Stimulated activated CD8-positive, alpha-beta memory T cell treated with anti-CD3 and anti-CD28 coated beads, Interleukin-2, amount 100 ng/mL, for 48 hours (primary cell): ENCODE measurements at places on chromosomes 2 and 18.

DNA sequence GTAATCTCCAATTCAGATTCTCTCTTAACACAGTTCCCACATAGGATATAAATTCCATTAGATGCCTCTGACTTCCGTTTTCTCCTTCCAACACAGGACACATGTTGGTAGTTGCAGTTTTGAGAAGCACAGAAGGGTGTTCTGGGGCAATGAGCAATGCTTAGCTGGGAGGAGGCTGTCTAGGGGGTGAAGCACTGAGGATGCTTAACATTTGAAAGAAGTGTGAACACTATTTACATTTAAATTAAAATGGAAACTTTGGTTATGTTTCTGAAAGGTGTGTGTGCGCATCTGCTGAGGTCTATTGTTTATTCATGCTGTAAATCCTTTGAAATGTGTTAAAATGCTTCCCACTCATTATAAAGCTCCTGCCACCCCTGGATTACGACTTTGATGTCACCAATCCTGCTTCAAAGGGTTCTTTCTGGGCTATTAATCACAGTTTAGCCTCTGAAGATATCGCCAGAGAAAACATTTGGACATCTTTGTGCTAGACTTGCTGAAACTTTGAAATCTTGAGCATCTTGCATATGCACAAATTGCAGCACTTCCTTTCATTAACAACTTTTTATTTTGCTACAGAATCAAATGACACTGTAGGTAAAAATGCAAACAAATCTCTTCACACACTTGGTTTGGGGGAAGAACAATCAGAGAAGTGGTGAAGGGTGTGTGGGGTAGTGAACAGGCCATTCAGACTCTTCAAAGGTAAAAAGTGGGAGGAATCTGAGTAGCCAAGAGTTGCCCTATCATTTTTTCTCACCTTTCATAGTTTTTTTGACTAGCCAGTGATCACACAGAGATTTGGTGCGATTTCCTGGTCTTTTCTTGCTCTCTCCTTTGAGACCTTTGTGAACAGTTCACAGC lies 258.4 kb downstream of the MYO3B start:
- DNase-seq = no peak

GRCh38 chr2:20106746-20107145 lies 55.3 kb upstream of the LAPTM4A start:
- DNase-seq = peak; percentile 30

DNA sequence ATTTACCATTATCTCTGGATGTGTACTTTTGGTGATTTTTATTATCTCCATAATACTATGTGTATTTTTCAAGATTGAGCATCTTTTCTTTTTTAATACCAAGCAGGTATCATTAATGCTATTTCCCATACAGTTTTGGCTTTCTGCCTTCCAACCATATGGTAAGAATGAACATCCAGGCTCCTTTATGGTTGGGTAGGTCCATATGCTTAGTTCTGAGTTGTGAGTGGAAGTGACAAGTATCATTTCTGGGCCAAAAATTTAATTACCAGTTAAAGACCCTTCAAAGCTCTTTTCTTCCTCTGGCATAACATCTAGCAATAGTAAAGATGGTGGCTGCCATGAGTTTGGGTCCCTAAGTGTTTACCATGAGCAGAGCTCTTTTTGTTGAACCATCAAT lies 4.3 kb upstream of the RBM43 start:
- DNase-seq = no peak

DNA sequence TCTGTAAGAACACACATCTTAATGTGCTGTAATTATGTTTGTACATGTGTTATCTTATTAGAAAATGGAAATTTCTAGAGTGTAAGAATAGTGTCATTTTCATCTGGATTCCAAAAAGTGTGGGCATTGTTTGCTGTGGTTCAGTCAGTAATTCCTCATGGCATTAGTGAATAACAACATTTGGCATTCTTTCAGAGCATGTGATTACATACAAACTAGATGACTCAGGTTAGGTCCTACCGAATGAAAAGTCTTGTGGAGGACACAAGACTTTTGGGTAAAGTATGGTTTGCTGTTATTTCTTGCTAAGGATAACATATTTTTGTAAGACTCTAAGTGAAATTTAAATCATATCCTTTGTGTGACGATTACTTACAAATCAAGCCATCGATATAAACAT lies 593.1 kb upstream of the NRXN1 start:
- DNase-seq = no peak

DNA sequence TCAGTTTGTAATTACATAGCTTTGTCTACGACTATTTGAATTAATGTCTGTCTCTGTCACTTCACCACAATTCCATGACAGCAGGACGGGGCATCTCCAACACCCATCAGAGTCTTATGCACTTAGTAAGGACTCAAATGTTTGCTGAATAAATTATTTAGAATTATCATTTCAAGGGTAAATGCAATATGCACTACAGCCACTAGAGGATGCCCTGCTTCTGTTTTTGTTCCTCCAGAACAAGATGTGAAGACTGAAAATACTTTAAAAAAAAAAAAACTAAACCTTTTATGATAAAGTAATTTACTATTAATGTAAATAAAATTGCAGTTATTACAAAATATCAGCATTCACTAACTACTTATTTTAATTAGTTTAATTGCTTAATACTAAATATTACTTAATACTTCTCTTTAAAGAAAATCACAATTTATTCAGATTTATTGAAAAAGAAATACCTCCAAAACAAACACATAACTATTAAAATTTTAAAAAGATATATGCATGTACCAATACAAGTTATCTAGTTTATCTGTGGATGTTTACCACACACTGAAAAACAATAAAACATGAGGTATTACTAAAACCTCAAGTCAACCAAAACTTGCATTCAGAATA lies 3.2 kb downstream of the PIGN start:
- DNase-seq = no peak

- no peak for DNase-seq
These were observed 263.5 kb upstream of the LRRTM1 start for GRCh38 chr2:80568011-80568410.

GRCh38 chr2:178413472-178414265 lies 37.3 kb downstream of the PRKRA start:
- DNase-seq = peak; percentile 74
